ENCODE measurements at places on chromosomes 3 and 15.

DNA sequence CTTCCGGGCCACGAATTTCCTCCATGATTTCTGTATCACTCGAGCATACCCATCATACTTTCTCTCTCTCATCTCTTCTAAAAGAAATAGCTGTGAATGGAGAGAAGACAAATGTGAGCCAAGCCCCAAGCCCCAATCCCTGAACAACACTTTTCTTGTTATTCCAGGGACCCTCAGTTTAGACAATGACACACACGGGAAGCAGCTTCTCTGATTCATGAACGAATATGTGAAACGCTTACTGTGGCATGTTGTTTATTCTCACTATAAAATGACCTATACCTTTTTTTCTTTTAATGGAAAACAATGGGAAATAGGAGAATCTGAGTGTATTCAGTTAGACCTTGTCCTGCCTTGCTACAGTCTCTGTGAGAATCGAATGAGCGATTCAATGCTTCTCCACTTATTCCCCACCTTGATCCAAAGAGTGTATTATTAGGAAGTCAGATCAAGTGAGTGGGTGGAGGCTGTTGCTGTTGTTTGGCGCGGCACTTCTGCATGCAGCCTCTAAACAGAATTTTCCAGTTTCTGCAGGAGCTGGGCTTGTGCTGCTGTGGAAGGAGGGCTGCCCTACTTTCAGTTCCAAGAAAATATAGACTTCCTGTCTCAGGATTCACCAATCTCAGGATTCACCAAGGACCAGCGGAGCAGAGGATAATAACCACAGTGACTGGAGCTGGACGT, 32.4 kb upstream of the LDHAL6B start:
- no peak for DNase-seq

GRCh38 chr15:85456798-85457197, 76.4 kb downstream of the AKAP13 start:
- no peak for DNase-seq

GRCh38 chr15:66591322-66591862, 25.6 kb upstream of the LCTL start:
- peak; percentile 6 for DNase-seq

GRCh38 chr15:51842852-51843737, 13.6 kb downstream of the TMOD3 start:
- no peak for DNase-seq

DNA sequence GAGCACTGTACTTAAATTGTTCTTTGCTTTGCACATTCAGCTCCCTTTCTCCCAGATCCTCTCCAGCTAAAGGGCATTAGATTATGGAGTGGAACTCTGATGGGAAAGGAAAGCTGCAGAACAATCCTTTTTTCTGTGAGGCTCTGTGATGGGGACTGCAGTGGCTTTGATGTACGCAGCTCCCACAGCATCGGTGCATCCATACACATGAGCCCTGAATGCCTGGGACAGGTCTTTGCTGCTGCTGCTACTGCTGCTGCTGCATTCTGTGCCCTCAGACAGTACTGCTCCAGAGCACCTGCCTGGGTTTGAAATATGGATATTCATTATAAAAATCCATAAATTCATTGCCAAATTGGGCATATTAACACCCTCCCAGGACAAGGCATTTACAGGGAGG, 164.4 kb downstream of the WDR76 start:
- no peak for DNase-seq

- DNase-seq = no peak
Observed at GRCh38 chr15:98676586-98677270, 28.4 kb downstream of the IGF1R start.

DNA sequence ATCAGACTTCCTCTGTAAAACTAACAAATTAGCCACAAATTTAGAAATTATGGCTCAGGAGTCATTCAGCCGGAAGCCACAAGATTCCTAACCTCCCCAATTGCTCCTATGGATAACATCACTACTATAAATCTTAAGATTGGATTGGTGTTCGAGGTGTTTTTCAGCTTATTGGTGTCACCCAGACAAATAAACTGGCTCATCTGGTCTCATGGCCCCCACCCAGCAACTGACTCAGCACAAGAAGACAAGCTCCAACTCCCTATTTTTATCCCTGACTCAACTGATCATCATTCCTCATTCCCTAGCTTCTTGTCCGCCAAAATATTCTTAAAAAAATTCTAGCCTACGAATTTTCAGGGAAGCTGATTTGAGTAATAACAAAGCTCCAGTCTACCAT, 135.1 kb upstream of the STRIT1 start:
- DNase-seq = no peak

- no peak for DNase-seq
Observed at GRCh38 chr3:98906230-98906629, 4.7 kb upstream of the DCBLD2 start.

- DNase-seq = no peak
Observed at GRCh38 chr3:183449391-183449790, 21.0 kb upstream of the MCF2L2 start.

- DNase-seq = no peak
Observed at GRCh38 chr15:68776477-68777270, 44.0 kb downstream of the ANP32A start.

DNA sequence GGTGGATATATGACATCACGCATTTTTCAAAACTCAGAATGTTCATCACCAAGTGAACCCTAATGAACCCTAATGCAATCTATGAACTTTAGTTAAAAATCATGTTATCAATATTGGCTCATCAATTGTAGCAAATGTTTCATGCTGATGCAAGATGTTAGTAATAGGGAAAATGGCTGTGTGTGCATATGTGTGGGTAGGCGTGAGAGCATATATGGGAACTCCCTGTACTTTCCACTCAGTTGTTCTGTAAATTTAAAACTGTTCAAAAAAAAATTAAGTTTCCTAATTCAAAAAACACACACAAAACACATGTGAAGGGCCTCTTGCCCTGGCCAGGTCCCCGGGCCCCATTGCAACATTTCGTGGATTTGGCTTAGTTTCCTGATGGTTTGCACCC, 89.7 kb upstream of the PROK2 start:
- no peak for DNase-seq

GRCh38 chr3:175432376-175433025, 573.4 kb downstream of the NAALADL2 start:
- no peak for DNase-seq

DNA sequence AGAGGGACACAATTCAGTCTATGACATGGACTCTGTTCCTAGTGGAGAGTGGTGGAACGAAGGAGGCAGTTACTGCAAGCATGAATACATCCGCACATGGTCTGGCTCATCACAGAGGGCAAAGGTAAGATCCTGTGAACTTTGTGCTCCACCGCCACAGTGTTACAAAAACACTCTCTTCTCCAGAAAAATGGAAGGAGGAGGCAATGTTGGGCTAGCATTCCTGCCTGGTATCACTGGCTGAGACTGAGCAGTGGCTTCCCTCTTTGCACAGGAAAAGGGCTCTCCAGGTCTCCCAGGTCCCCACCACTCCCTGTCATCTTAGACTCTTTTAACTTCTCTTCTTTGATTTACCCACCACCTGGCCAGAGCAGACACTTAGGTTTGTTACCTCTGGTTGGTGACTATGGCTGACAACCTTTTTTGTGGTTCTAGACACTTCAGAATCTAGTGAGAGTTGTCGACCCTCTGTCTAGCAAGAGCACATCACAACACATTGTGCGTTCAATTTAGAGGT, 1.5 kb upstream of the EEFSEC start:
- DNase-seq = no peak

- DNase-seq = no peak
Observed at GRCh38 chr3:133490468-133491351, 82.8 kb upstream of the CDV3 start.

DNA sequence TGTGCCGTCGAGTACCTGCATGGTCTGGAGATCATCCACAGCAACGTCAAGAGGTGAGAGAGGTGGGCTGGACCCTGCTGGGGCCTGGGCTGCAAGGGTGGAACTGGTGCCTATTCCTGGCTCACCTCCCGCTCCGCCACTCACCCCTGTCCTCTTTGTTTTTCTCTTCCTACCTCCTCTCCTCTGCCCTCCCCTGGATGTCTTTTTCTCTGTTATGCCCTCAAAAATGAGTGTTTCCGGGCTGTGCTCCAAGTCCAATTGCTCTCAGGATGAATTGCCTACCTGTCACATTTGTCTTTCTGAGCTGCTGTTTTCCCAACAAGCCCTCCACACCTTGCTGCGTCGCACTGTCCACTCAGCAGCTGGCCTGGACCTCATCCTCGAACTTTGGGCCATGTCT, 28.5 kb upstream of the TATDN2 start:
- no peak for DNase-seq

GRCh38 chr15:28994142-28994830, 108.5 kb downstream of the APBA2 start:
- no peak for DNase-seq

DNA sequence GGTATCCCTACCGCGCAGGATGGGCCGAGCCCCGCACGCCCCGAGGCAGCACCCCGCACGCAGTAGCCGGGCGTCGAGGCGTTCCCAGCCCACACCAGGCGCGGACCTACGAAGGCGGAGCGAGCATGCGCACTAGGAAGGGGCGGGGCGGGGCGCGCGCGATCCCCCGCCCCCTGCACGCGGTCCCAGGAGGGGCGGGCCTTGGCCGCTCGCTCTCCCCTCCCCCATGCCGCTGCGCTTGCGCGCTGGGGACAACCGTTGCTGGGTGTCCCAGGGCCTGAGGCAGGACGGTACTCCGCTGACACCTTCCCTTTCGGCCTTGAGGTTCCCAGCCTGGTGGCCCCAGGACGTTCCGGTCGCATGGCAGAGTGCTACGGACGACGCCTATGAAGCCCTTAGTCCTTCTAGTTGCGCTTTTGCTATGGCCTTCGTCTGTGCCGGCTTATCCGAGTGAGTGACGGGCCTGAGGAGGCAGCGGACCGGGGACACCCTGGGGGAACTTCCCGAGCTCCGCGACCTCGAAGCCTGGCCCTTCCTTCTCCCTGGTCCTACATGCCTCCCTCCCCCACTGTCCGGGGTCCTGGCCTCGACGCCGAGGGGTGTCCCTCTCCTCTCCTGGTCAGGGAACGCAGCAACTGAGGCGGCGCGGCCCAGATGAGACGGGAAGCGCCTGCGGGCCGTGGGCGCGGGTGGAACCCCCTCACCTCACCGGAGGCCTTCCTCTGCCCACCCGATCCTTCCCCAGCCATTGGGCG, at the start of gene SPESP1:
Gene SPESP1 (plus strand): TSS at position 258 of the 755 bp plus-strand sequence. CDS start 129 bp downstream, at position 387.
- peak; percentile 60 for DNase-seq

DNA sequence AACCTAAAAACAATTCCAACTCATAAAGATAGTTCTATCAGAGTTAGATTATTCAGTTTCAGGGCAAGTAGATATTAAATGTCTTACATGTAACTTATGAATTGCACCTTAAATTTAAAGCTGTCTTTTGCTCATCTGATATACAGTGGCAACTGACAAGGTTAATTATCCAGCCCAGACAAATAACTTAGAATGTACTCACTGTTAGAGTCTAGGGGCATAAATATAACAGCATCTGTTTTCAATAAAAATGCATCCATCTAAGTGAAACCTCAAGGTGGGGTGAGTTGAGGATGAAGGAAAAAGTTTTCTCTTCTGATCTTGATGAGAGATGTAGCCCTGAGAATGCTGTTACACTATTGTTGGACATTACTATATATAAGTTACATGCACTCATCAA, 112.6 kb downstream of the FBN1 start:
- no peak for DNase-seq

GRCh38 chr3:147514366-147515160, 105.4 kb downstream of the ZIC1 start:
- no peak for DNase-seq

DNA sequence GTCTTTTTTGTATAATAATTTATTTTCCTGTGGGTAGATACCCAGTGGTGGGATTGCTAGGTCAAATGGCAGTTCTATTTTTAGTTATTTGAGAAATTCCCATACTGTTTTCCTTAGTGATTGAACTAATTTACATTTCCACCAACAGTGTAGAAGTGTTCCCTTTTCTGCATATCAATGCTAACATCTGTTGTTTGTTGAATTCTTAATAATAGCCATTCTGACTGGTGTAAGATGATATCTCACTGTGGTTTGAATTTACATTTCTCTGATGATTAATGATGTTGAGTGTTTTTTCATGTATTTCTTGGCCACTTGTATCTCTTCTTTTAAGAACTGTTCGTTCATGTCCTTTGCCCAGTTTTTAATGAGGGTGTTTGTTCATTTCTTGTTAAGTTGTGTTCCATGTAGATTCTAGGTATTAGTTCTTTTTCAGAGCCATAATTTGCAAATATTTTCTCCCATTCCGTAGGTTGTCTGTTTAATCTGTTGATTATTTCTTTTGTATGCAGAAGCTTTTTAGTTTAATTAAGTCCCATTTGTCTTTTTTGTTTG, 713.3 kb upstream of the EPHA6 start:
- DNase-seq = no peak

- no peak for DNase-seq
Observed at GRCh38 chr15:38085931-38086568, 151.6 kb downstream of the TMCO5A start.

All from lower lobe of right lung (tissue), 2 donors.